RKO (cell line): ENCODE measurements at places on chromosomes 2 and 18.

DNA sequence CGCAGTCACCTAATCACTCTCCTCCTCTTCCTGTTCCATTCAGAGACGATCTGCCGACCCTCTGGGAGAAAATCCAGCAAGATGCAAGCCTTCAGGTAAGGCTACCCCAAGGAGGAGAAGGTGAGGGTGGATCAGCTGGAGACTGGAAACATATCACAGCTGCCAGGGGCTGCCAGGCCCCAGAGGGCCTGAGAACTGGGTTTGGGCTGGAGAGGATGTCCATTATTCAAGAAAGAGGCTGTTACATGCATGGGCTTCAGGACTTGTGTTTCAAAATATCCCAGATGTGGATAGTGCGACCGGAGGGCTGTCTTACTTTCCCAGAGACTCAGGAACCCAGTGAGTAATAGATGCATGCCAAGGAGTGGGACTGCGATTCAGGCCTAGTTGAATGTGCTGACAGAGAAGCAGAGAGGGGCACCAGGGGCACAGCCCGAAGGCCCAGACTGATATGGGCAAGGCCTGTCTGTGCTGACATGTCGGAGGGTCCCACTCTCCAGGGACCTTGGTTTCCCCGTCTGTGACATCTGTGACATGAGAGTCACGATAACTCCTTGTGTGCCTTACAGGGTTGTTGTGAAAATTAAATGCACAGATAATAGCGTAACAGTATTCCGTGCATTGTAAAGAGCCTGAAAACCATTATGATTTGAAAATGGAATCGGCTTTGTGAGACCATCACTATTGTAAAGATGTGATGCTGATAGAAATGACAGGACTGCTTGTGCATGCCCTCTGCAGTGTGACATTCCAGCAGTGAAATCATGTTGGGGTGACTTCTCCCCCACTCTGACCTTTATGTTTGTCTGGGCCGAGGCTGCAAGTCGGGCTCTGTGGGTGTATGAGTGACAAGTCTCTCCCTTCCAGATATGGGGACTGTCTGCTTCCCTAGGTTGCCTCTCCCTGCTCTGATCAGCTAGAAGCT is 510 bp downstream of the IL1RN start:
- no peak for DNase-seq

- no peak for DNase-seq
Observed at GRCh38 chr18:39238981-39239660, 1673.5 kb upstream of the CELF4 start.

- no peak for DNase-seq
Observed at GRCh38 chr2:10777842-10778723, 34.5 kb downstream of the PDIA6 start.

DNA sequence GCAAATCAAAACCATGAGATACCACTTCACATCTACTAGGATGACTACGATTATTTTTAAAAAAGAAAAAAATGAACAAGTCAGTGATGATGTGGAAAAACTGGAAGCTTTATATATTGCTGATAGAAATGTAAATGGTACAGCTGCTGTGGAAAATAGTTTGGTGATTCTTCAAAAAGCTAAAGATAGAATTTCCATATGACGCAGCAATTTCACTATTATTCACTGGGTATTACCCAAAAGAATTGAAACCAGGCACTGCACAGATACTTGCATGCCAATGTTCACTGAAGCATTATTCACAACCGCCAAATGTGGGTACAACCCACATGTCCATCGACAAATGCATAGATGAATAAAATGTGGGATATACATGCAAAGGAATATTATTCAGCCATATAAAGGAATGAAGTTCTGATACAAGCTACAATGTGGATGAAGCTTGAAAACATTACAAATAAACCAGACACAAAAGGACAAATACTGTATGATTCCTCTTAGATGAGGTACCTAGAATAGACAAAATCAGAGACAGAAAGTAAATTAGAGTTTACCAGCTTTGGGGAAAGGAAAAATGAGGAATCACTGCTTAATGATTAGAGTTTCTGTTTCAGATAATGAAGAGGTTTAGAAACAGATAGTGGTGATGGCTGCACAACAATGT is 11.1 kb downstream of the RTTN start:
- no peak for DNase-seq

GRCh38 chr2:231467613-231468530 is 3.6 kb upstream of the NCL start:
- DNase-seq, result no peak

DNA sequence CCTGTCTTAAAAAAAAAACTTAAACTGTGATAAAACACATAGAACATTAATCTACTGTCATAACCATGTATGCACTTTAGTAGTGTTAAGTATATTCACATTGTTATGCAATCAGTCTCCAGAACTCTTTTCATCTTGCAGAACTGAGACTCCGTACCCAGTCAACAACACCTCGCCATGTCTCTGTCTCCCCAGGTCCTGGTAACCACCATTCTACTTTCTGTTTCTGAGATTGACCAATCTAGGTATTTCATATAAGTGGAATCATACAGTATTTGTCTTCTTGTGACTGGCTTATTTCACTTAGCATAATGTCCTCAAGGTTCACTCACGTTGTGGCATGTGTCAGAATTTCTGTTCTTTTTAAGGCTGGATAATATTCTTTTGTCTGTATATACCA is 290.8 kb upstream of the CXCR4 start:
- DNase-seq, result no peak

DNA sequence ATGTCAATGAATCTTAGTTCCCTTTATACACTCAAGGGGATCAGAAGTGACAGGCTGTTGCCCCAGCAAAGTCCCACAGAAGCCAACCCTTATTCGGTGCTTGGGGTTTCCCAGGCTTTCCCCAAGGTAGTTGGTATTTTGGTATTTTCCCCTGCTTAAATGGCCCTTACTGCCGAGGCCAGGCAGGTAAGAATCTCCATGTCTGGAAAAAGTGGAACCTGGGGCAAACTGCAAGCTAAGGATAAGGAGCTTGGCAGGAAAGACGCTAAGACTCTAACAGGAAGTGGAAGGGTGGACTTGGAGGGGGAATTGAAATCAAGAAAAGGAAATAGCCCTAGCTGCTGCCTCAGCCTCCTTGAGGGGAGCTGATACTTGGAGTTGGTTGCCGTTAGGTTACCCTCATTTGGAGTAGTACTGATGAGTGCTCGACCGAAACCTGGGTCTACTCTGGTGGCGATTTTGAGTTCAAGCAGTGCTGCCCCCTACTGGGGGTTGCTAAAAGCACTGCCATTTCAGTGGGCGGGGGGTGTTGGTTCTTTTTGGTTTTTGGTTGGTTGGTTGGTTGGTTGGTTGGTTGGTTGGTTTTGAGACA is 3.3 kb upstream of the GPBAR1 start:
- no peak for DNase-seq

DNA sequence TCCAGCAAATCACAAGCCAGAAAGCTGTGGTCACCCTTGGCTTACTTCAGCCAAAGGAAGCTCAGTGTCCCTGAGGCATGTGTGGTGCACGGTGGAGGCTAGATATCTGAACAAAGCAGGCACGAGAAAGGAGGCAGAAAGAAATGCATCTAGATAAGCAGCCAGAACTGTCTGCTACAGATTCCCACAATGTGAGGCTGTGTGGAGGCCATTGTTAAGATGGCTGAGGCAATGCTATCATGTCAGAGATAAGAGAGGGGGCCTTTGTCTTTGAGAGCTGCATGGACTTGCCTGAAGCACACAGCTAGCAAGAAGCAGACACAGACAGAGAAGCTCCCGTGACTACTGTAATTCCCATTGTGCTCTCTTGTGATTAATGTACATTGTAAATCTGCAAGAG is 110.5 kb upstream of the LYPD6 start:
- no peak for DNase-seq

GRCh38 chr2:2640818-2641217 is 309.7 kb upstream of the MYT1L start:
- no peak for DNase-seq

DNA sequence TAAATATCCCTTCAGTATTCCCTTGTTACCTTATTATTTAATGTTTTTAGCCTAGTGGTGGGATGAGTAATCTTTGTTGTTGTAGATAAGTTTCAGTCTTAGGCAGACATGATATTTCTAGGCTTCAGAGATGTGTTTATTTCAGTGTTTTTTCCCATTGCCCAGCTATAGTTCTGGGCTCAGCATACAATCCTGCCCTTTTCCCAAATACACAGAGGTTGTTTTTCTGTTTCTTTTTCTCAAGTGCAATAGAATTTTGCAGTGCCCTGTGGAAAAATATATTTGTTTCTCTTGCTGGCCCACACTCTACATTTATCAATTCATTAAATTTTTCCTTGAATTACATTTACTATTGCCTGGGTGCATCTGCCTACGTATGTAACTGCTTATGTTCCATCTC is 321.8 kb downstream of the KCNJ3 start:
- no peak for DNase-seq

- no peak for DNase-seq
Observed at GRCh38 chr2:10467401-10467800, 19.3 kb upstream of the ODC1 start.

- no peak for DNase-seq
Observed at GRCh38 chr2:1841461-1841860, 97.1 kb upstream of the PXDN start.

GRCh38 chr18:42106784-42107183 is 151.8 kb downstream of the PIK3C3 start:
- no peak for DNase-seq

DNA sequence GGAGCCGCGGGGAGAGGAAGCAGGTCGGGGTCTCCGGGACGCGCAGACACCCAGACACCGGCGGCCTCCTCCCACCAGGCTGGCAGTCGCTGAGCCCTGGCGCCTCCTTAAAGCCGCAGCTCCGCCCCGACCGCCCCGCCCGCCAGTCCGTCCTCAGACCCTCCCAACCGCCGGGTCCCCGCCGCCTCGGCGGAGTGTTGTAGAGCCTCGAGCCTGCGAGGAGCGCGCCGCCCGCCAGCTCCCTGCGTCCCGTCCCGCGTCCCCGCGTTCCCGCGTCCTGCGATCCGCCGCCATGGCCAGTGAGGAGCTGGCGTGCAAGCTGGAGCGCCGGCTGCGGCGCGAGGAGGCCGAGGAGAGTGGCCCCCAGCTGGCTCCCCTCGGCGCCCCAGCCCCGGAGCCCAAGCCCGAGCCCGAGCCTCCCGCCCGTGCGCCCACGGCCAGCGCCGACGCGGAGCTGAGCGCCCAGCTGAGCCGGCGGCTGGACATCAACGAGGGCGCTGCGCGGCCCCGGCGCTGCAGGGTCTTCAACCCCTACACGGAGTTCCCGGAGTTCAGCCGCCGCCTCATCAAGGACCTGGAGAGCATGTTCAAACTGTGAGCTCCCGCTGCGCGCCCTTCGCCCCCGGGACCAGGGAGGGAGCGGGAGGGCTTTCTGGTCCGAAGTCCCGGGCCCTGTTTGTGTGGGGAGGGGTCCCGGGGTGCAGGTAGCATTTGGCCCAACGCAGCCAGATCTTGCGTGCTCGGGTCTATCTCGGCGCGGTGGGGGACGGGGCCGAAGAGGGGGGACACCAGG is at the start of gene EFHD1:
TSS of gene EFHD1 (plus strand) at position 192 of the 793 bp plus-strand sequence. CDS start at position 293, 101 bp downstream.
- no peak for DNase-seq

DNA sequence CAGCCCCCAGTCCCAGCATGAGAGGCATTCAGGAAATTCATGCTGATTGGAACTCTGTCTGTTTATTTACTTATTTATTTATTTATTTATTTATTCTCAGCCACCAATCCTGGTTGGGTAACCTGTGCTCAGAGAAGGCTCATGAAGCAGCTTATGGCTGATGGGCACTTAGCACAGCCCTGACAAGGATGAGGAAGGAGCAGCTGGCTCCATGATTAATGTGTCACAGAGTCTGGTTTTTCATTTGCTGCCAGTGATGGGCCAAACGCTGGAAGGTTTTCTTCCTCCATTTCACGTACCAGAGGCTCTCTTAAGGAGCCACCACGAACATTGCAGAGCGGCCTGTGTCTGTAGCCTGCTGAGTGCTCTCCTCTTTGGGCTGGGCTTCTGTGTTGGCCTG is 28.3 kb upstream of the KCNS3 start:
- DNase-seq, result no peak

DNA sequence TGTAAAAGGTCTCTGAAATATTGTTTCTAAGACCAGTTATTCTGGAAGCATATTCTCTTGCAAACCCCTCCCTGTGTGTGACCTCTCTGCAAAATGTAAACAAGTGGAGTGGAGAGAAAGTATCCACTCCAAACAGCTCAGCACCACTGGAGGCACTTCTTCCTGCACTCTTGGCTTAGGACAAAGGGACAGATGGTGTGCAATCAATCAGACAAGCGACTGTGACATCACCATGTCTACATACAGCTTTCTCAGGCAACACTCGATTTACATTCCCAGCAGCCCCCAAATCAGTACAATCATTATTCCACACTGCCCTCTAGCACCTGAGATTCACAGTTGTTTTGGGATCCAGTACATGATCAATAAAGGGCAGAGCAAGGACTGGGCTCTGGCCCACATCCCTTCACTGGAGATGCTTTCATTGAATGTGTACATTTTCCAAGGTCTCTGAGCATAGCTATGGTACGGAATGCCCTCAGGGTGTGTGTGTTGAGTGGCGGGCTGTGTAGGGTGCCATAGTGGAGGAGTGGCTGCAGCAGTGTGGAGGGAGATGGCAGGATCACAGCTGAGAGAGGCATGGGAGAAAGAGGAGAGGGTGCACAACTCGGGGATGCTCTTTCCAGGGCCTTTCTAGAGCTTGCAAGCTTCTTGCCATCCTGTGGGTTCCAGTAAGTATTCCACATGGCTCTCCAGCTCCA is 311.8 kb upstream of the ST6GAL2 start:
- no peak for DNase-seq

GRCh38 chr18:79400591-79401381 is 5.1 kb downstream of the NFATC1 start:
- no peak for DNase-seq

GRCh38 chr2:109403841-109404201 is 209.9 kb downstream of the SEPTIN10 start:
- no peak for DNase-seq

GRCh38 chr2:74864728-74865722 is 31.1 kb downstream of the HK2 start:
- no peak for DNase-seq

GRCh38 chr18:78754311-78755043 is 225.1 kb upstream of the SALL3 start:
- no peak for DNase-seq

GRCh38 chr2:149271575-149271974 is 58.8 kb upstream of the LYPD6 start:
- no peak for DNase-seq

- DNase-seq, result no peak
Observed at GRCh38 chr2:26613241-26614215, 27.6 kb downstream of the CIB4 start.

GRCh38 chr18:12606592-12607315 is 51.2 kb downstream of the SPIRE1 start:
- peak; percentile 87 for DNase-seq

DNA sequence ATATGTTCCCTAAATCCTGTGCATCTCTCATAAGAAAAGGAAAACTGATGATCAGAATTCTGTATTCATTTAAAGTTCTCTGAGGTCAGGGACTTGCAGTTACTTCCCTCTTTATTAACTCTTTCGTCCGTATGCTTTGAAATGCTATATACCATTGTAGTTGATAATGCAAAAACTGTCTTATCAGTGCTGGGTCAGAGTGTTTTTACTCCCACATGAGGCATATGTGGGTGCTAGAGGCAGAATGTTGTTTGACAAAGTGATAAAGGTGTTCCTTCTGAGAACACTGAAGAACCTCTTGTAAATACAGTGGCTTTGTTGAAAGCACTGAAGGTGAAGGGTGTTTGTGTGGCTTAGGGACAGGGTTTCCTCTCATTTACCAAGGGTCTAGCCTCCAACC is 136.5 kb upstream of the NFATC1 start:
- DNase-seq, result no peak

GRCh38 chr2:231429152-231429551 is 33.6 kb downstream of the B3GNT7 start:
- DNase-seq, result no peak

- peak; percentile 71 for DNase-seq
Observed at GRCh38 chr2:95158441-95158840, 1.2 kb downstream of the ZNF514 start.

GRCh38 chr2:102893870-102894269 is 132.0 kb downstream of the TMEM182 start:
- no peak for DNase-seq
